ENCODE measurements at places on chromosomes 2 and 18. TPM values are rescaled to one million over a fixed set of nuclear protein-coding genes. Genes with fewer than 3 reads are reported as not detected.

GRCh38 chr2:140905083-140905781, 1225.6 kb downstream of the LRP1B start:
- DNase-seq = no peak

DNA sequence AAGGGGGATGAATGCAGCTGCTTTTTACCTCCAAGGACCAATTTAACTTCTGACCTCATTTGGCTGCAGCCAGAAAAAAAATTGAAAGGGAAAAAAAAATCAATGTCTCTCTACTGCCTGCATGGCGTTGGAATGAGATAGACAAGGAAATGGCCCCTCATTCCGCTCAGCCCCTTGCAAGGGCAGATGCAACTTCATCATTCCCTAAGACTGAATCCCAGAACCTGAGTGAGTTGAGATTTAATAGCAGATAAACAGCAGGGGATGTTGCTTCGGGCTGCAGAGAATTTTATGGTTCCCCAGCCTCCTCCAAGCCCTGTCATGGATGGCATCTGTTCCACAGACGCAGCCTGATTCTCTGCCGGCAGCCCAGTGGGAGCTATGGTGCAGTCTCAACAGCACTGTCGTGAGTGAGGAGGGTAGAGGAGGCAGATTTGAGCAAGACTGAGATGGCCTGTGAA, 49.0 kb downstream of the CAPN13 start:
- DNase-seq = no peak

The SERPINB7 gene
- total RNA-seq = not detected

The ELOA2 gene
- total RNA-seq = not detected

GRCh38 chr2:98768384-98769113, 37.6 kb upstream of the MGAT4A start:
- DNase-seq = no peak

- no peak for DNase-seq
These were observed 45.5 kb downstream of the CDC42EP3 start for GRCh38 chr2:37625796-37626571.

DNA sequence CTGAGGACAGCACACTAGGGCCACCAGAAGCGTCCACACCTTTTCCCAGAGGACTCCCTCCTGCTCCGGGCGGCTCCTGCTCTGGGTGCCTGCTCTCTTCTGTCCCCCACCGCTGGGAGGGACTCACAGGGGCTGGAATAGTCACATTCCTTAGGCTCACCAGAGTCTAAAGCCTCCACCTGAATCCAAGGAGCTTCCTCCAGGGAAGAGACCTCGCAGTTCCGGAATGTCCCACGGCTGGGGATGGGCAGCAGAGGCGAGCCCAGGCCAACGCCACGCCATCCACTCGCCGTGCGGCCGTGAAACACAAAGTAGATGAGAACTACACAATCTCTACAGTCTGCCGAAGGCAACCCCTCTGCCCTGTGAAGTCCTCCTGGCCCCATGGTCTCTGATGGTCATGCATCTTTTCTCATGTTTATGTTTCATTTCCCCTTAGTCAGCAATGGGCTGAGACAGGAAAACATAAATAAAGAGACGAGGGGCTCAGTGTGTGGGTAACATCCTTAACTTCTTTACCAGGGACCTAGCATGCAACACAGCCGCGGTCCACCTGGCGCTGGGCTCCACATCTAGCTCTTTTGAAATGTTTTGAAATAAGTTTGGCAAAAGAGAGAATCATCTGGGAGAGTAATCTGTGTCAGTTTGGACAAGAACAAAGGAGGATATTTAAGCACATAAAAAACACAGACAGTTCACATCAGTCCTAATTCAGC, 98.4 kb downstream of the PXDN start:
- peak; percentile 63 for DNase-seq

- no peak for DNase-seq
These were observed 70.2 kb upstream of the FAM124B start for GRCh38 chr2:224472137-224472536.

DNA sequence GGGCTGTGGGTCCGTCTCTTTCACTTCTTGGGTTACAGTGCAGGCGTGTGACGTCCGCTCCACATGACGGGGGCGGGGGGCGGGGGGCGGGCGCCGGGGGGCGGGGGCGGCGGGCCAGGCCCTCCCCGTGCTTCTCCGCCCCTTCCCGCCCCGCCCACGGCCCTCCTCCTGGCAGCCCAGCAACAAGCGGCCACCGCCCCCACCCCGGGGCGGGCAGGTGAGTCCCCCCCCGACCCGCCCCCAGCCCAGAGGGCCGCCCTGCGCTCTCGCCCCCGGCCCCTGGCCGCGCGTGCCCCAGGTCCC, 3.6 kb downstream of the ZNF516 start:
- DNase-seq = peak; percentile 90

- DNase-seq = no peak
These were observed 527.6 kb downstream of the SATB2 start for GRCh38 chr2:198930170-198930569.

DNA sequence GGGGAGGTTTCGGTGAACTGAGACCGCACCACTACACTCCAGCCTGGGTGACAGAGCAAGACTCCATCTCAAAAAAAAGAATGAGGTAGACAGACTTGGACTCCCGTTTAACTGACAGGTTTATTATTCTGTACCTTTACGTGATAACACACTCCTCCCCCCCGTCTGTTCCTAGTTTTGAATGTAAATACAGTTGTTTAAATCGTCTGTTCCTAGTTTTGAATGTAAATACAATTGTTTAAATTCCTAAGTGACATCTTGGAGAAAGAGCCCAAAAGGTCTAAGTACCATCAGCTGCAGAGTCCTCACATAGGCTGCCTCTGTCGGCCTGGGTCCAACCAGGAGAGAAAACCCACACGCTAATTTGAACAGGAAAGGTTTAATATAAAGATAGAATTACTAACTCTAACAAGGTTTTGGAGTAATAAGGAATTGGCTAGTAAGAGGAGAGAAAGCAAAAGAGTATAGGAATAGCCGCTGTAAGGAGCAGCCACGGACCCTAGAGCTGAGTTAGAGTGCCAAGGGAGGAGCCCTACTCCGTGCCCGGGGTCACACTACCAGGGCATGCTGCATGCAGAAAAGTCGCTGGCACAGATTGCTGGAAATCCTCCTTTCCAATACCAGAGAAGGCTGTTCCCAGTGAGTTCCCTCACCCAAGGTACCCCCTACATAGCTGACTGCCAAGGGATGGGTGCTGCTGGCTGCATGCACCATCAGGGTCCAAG, 83.5 kb upstream of the RANBP2 start:
- DNase-seq = no peak

The TUBA3D gene
- total RNA-seq = 138 TPM

The RAMP1 gene
- 139 TPM for total RNA-seq

DNA sequence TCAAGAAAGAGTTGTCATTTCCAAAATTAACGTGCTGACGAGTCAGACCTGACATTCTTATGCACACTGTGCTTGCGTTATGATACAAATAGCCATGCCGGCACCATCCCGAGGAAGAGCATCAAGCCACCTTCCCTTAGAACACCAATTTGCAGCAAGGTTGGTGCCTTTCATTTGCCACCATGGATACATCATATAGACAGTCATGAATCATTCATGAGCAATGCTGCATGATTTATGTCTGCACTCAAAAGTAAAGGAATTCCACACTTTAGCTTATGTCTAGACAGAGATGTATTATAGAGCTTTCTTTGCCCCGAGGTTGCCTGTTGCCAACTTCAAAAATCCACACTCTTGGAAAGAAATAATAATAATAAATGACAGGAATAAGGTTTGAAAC, 166.9 kb downstream of the VWC2L start:
- no peak for DNase-seq
